Activated CD4-positive, alpha-beta T cell treated with anti-CD3 and anti-CD28 coated beads, Interleukin-2, amount 50 U/mL, for 16 hours (primary cell): ENCODE measurements at places on chromosomes 2 and 18.

DNA sequence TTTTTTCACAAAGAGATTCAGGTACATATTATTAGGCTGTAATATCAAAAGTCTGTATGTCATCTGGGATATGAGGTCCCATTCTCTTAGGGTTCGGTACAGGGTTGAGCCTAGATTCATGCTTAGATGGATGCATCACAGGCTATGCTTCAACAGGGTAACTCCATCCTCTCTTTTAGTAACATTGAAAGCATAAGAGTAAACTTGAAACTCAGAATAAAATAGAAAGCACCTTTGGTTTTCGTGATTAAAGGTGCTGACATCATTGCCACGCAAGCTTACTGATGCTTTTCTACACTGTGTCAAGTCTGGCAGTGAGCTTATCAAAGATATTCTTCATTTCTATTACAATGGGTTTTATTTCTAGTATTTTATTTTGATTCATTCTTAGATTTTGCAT, 419.1 kb upstream of the DSEL start:
- DNase-seq: peak; percentile 46

GRCh38 chr2:37875403-37875906, 49.6 kb upstream of the RMDN2 start:
- no peak for DNase-seq

DNA sequence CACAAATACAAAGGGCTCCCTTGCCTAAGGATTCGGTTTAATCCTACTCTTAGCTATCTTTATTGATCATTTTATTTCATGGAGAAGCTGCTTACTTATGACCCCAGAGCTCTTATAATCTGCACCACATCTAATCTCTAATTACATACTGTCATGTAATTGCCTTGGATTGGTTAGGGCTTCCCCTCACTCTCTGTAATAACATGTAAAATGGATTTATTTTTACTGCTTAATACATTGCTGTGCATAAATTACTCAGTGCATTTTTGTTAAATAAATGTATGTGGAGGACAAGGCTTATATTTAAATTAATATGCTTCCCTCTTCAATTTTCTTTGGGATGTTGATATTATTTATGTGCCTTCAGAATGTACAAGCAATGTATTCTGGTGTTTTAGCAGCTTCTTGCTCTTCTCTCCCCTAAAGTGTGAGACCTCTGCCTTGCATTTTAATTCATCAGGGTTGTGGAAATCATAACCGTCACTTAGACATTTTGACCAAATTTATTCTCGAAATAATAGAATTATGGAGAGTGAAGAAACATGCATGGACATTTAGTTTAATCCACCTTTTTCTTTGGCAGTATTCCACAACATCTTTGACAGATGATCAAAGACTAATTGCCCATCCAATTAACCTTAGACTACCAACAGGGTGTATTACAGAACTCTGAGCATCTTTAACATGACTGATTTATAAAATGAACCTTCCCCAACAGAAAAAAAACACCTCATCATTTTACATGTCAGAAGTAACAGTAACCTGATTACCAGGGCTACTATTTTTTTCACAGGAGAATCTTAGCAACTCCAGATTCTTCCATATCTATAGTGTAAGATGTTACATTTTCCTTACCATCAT, 692.6 kb downstream of the LRRTM4 start:
- DNase-seq: no peak

DNA sequence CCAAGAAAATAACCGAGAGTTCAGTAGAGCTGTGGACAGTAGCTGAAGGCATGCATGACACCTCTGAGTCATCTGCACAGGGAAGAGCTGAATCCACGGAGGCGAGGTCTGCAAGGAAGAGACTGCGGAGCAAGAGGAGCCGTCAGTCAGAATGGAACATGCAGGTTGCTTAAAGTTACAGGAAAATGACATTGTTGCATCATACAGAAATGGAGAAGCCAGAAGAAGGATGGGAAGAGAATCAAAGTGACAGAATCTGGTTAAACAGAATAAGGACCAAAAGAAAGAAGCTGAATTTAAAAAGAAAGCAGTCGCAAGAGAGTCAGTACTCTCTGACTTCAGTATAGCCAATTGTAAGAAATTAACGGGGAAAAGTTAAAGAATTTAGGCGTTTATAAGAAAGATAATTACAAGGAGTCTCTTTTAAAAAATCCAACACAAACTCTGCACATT, 533.8 kb downstream of the ADCYAP1 start:
- DNase-seq: no peak

- no peak for DNase-seq
Observed at GRCh38 chr2:19205983-19206533, 152.4 kb downstream of the OSR1 start.

- DNase-seq: no peak
Observed at GRCh38 chr18:46429130-46429529, 227.9 kb downstream of the LOXHD1 start.

- no peak for DNase-seq
Observed at GRCh38 chr2:171409436-171409971, 24.3 kb downstream of the METTL8 start.

DNA sequence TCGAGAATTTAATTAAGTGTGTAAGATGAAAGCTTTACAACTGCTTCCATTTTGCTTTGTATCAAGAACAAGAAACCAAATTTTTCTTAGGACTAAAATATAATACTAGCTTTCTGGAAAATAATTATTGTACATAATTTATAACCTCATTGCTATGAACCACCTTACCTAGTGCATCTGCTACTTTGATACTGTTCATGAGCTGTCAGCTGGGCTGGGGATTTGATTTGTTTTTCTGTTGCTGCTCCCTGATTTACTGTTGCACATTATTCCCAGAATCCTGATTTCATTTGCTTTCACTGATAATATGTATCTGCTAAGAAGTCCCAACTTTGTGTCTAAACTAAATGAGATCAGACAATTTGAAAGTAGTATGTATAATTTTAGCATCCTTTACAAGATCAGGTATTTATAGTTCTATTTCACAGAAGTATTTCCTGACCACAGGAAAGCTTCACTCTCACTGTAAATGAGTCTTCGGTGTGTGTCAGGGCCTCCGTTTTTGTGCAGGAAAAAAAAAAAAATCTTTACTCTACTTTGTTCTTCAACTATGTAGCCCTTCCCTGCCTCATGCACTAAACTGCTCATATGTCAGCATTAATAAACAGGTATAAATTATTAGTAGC, 105.6 kb upstream of the CCDC150 start:
- no peak for DNase-seq

- no peak for DNase-seq
Observed at GRCh38 chr2:241051578-241052487, 50.3 kb downstream of the MTERF4 start.

GRCh38 chr2:191226196-191226595, 19.0 kb upstream of the MYO1B start:
- no peak for DNase-seq

- no peak for DNase-seq
Observed at GRCh38 chr2:19043893-19044292, 314.5 kb downstream of the OSR1 start.

DNA sequence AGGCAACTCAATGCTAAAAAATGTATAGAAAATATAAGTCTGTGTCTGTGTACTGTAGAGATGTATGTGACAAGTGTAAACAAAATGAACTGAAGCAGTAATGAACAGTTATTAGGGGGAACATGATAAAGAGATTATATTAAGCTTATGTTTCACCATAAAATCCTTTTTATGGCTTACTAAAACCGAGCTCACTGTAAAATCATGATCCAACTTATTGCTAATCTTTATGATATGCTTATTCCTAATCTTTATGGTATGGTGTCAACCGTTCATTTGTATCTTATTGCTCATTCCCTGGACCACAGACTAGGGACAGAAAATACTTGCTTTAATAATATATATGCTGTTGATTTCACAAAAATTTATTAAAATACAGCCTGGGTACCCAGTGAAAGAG, 62.1 kb downstream of the TNFRSF11A start:
- no peak for DNase-seq

DNA sequence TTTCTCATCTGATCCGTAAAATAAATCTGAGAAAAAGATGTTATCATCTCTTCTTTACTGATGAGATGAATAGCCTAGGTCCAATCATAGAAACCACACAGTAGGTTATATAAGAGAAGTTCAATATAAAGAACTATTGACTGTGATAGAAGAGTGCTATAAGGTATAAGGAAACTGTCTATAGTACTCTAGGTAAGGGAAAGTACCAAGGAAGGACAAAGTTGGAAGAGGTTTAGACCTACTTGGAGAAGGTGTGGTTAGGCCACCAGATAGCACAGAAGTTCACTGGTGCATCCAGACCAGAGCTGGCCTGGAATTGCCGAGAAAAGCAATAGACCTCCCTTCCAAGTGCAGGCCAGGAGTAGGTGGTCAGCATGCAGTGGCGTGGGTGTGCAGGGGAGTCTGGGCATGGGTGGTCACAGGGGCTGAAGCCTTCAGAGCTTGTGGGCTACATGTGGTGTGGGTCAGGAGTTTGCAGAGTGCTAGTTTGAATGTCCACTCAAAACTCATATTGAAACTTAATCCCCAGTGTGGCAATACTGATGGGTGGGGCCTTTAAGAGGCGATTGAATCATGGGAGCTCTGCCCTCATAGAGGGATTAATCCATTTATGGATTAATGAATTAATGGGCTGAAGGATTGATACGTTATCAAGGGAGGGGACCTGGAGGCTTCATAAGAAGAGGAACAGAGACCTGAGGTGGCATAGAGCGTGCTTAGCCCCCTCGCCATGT, 86.3 kb downstream of the ALPK2 start:
- no peak for DNase-seq

DNA sequence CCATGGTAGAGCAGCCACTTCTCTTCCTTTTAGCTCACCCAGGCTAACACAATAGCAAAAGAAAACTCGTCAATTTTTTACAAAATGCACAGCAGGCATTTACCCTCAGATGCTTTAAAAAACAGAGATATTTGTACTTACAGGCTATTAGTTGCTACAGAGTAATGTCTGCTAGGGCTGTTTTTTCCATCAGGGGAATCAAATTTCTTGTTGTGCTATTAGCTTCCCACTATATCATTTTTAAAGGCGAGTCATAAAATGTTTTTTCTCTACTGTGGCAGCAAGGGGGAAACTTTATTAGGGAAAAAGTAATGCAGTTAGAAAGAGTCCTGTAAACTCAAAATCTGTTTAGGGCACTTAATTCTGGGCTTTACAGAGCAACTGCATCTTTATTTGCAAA, 277.9 kb upstream of the THSD7B start:
- no peak for DNase-seq

DNA sequence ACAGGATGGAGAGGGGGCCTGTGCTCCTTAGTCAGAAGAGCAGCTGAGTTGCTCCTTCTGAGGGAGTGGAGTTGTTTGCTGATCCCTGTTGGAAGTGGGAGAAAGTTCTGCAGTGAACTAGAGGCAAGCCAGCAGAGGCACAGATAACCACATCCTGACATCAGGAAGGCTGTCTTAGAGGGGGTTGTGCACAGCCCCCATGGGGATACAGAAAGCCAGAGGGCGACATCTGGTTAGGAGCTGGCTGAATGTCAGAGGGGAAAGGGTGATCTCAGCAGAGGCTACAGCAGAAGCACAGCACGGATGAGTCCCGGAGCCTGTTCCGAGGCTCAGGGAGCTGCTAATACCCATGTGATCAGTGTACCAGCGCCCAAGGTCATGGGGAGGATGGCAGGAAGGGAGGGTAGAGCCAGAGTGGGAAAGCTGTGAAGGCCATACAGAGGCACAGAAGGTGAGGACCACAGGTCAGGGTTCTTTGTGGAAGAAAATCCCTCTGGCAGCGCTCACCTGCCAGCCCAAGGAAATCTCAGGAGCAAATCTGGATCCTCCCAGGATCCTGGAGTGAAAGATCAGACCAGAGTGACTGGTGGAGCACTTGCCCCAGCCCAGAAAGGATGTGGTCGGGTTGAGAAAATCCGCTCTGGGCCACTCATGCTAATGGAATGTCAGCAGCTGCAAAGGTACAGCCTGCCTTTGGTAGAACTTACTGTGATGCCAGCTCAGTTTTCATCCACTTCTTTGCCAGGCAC, 111.8 kb downstream of the STPG4 start:
- no peak for DNase-seq

GRCh38 chr18:68623342-68623741, 91.6 kb downstream of the TMX3 start:
- peak; percentile 36 for DNase-seq

DNA sequence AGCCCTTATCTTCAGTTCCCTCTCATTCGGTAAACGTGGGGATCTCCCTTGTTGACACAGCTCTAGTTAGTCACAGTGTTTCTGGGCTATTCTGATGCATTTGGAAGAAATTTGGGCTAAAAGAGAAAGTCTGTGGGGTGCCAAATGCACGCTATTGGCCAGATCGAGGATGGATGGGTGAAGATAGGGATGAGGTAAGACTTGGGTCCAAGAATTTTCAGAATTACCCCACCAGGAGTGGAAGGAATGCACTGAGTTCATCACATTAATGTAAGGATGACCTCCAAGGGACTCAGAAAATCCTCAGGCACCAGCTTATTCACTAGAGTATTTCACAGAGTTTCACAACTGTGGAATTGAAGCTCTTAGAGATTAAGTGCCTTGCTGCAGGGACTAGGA, 49.3 kb downstream of the NRP2 start:
- DNase-seq: no peak

GRCh38 chr2:43927442-43927841, 68.3 kb downstream of the LRPPRC start:
- DNase-seq: peak; percentile 70

- DNase-seq: peak; percentile 26
Observed at GRCh38 chr2:119760237-119760955, 674 bp downstream of the PTPN4 start.

DNA sequence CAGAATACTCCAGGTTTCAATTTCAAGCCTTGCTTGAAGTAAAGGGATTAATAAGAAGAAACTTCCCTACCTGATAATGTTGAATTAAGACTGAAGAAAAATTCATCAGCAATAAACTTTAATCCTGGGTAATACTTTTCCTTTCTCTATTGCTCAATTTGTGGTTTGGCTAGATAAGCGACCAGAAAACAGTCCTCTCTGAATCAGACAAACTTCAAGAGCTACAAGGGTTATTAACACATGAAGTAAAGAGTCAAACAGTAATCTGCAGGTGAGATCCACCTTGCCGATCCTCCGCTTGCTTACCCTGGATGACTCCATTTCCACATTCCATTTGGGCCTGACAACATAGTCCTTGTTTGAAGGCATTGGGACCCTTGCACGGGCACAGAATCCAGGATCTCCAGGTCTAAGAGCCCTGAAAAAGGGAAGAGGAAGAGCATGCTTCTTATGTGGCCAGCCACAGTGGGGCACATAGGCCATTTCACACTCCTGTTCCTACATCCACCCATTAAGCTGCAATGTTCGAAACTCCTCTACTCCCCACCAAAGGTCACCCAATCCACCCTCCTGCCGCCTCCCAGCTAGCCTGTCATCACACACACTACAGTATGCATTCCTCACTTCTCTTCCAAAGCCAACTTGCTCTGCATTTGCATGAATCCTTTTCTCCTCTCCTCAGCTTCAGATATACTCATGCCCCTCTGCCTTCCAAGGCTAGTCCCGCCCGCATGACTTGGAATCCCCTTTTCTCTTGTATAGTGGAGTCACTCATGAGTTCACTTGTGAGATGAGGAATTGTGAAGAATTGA, 39.8 kb downstream of the IWS1 start:
- no peak for DNase-seq

GRCh38 chr2:231312066-231312465, 83.4 kb upstream of the B3GNT7 start:
- no peak for DNase-seq

- no peak for DNase-seq
Observed at GRCh38 chr18:41814651-41815050, 140.4 kb upstream of the PIK3C3 start.
